ENCODE measurements at places on chromosomes 6 and 20. TPM values are rescaled to one million over a fixed set of nuclear protein-coding genes. Genes with fewer than 3 reads are reported as not detected.

DNA sequence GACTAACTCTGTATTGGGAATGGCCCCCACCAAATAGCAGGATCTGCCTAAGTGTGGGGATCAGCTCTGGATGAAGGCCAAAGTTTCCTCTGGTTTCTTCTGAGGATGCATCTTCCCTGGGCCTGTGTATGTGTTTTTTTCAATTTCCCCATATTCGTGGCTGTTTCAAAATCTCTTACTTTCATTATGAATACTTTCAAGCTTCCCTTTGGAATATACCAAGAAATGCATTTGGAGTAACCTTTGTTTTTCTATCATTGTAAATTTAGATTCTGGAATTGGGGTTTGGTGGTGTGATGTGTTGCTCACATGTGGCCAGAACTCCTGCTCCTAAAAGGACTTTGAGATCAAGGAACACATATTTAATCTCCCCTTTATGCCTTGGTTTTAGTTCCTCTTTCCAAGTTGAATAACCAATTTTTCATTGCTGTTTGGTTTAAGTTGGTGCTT lies 8.4 kb downstream of the ENTPD6 start:
- no peak for DNase-seq

Gene SPATS1
- total RNA-seq, result not detected

DNA sequence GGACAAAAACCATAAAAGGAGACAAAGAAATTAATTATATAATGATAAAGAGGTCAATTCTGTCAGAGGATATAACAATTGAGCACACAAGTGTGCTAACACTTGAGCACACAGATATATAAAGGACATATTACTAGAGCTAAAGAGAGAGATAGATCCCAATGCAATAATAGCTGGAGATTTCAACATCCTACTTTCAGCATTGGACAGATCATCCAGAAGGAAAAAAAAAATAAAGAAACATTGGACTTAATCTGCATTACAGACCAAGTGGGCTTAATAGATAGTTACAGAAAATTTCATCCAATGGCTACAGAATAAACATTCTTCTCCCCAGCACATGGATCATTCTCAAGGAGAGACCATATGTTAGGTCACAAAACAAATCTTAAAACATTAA lies 9.9 kb downstream of the VNN1 start:
- no peak for DNase-seq

DNA sequence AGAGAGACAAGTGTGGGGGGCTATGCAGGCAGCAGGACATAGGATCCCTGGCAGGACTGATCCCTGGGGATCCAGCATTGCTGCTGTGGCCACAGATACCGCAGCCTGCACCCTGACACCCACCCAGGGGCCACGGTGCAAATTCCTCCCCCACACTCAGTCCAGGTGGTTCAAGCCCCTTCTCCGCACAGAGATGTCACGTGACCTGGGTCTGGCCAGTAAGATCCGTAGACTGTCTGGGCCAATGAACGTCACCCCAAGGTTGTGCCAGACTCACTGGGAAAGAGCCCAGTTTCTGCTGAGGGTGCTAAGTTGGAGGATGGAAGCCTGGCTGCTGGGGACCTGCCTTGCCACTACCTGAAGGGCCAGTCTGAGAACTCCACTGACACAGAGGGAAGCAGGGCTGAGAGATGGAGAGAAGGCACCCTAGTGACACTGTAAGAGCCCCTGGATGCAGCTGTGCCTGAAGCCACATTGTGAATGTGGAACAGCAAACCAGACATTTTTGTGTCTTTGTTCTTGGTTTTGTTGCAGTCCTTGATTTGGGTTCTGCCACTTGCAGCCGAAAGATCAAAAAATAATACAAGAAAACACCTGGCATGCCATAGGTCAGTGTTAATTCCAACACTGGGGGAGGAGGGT lies 228.6 kb downstream of the PREX1 start:
- no peak for DNase-seq

GRCh38 chr6:27407153-27407814 lies 18.7 kb downstream of the ZNF391 start:
- DNase-seq, result no peak

GRCh38 chr6:45951321-45952167 lies 64.1 kb downstream of the CLIC5 start:
- DNase-seq, result no peak
